ENCODE measurements at places on chromosomes 5 and 9. TPM values are rescaled to one million over a fixed set of nuclear protein-coding genes. Genes with fewer than 3 reads are reported as not detected.

TYRP1 gene
- total RNA-seq: 0.38 TPM

ARHGEF37 gene
- total RNA-seq: 1.4 TPM

CEP120 gene
- 13.2 TPM for total RNA-seq

KCNIP1 gene
- not detected for total RNA-seq

HTR4 gene
- 0.08 TPM for total RNA-seq

SPINK5 gene
- not detected for total RNA-seq

CATSPER3 gene
- not detected for total RNA-seq

PCDHGA5 gene
- 0.98 TPM for total RNA-seq

ROPN1L gene
- not detected for total RNA-seq

CCL28 gene
- total RNA-seq: 0.68 TPM

DPYSL3 gene
- 566 TPM for total RNA-seq
